ENCODE measurements at places on chromosomes 4 and X.

DNA sequence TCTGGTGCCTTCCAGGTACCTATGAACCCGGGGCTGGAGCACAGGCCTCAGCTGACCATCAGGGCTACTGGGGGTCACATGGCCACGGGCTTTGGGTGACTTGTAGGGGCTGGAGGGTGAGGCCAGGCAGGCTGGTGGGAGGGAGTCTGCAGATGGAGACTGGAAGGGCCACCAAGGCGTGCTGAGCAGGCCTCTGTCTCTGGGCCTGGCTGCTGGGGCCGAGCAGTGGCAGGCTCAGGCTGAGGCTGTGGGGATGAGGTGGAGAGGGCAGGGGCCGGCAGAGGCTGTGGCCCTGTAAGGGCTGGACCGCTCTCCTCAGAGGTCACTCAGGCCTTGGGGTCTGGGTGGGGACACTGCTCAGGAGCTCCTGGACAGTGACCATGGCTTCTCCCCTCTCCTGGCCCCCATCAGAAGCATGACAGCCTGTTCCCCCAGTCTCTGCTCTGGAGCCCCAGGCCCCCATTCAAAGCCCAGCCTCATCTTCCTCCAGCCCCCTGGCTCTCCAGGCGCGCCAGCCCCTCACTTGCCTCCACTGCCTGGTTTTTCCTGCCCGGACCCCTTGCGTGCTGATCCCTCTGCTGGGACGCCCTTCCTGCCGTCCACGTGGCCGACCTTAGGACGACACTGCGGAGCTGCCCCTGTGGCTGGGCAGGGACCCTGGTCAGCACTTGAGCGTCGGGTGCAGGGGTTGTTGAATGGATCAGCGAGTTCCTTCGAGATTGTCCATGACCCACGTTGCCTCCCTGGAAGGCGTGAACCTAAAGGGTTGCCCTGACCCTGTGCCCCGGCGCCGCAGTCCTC lies 11.1 kb upstream of the NAT8L start:
- DNase-seq, result no peak

DNA sequence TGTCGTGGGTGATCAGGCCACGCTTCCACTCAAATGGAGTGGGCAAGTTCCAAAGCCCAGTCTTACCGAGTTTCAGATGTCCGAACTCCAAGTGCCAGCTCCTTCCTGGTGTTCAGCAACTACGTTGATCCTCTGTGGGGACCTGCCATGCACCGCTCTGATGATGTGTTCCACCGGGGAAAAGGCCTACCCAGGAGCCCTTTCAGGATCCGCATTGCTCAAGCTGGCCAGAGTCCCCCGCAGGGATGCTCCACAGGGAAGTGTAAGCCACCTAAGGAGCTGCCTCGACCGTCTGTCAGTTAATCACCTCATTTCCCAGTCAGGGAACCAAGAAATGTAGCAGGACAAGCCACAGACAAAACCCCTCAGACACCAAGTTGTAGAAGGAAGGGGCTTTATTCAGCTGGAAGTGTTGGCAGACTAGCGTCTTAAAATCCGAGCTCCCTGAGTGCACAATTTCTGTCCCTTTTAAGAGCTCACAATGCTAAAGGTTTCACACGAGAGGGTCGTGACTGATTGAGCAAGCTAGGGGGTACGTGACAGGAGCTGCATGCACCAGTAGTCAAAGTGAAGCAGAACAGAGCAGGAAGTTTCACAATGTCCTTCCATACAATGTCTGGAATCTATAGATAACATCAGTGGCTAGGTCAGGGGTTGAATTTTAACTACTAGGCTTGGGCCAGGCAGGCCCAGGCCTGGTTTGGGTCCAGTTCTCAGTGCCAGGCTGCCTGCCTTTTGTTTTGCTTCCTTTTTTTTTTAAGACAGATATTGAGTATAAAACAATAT lies 126.2 kb upstream of the ZDHHC15 start:
- no peak for DNase-seq

- no peak for DNase-seq
Measured at GRCh38 chr4:142824368-142824767, 21.7 kb downstream of the INPP4B start.

GRCh38 chr4:106796876-106797275 lies 239.2 kb downstream of the DKK2 start:
- peak; percentile 24 for DNase-seq

DNA sequence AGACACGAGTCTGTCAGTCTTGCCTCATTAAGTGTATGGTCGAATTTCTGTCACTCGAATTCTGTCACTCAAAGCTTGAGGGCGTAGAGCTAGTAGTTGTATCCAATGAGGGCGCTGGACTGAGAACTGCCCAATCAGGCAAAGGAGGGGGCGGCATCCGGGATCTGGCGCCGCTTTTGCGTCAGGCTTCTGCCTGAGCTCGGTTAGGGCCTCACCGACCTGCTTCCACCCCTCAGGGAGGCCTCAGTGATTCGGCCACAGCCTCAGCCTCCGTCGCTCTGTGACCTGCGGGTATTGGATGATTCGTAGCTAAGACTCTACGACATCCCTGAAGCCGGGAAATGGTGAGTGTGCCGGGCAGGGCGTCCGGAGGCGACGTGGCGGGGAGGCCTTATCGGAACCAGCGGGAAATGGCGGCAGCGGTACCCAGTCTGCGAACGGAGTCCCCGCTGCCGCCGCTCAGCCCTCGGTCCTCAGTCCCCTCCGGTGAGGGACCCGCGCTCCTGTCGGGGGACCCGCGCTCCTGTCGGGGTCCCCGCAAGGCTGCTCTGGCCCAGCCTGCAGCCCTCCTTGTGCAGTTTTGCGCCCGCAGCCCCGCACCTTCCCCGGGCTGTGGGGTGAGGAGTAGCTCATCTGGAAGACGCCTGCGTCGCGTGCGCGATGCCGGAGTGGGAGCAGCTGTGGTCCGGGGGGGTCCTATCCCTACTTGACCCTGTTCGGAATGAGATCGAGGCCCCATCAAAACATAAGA lies 88.3 kb downstream of the ZNF718 start:
- peak; percentile 46 for DNase-seq

DNA sequence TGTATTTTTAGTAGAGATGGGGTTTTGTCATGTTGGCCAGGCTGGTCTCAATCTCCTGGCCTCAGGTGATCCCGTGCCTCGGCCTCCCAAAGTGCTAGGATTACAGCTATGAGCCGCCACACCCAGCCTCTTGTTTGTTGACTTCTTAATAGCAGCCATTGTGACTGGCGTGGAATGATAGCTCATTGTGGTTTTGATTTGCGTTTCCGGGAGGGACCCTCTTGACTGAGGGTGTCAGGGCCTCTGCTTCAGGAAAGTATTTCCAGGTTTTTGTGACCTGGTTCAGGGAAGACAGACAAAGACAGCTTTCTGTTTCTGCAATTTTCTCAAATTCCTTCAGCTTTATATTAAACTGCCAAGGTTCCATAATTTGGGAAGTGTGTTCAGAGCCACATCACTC lies 15.1 kb downstream of the CSF2RA start:
- no peak for DNase-seq

GRCh38 chrX:12894074-12895030 lies 12.1 kb upstream of the TLR8 start:
- DNase-seq, result no peak

- no peak for DNase-seq
Measured at GRCh38 chr4:148778980-148779675, 336.9 kb upstream of the NR3C2 start.

- DNase-seq, result no peak
Measured at GRCh38 chr4:168843635-168844034, 166.4 kb downstream of the CBR4 start.

DNA sequence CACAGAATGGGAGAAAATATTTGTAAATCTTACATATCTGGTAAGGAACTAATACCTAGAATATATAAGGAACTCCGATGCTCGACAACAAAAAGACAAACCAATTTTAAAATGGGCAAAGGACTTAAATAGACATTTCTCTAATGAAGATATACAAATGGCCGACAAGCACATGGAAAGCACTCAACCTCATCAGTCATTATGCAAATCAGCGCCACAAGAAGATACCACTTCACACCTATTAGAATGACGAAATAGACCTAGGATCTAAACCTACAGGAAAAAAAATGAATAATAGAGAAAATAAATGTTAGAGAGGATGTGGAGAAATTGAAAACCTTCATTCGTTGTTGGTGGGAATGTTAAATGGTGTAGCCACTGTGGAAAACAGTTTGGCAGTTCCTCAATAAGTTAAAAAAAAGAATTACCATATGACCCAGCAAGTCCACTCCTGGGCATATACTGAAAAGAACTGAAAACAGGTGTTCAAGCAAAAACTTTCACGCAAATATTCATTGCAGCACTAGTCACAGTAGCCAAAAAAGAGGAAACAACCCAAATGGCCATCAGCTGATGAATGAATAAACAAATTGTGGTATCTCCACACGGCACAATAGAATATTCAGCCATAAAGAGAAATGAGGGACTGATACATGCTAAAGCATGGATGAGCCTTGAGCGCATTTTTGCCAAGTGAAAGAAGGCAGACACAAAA lies 57.3 kb upstream of the WDR19 start:
- no peak for DNase-seq

DNA sequence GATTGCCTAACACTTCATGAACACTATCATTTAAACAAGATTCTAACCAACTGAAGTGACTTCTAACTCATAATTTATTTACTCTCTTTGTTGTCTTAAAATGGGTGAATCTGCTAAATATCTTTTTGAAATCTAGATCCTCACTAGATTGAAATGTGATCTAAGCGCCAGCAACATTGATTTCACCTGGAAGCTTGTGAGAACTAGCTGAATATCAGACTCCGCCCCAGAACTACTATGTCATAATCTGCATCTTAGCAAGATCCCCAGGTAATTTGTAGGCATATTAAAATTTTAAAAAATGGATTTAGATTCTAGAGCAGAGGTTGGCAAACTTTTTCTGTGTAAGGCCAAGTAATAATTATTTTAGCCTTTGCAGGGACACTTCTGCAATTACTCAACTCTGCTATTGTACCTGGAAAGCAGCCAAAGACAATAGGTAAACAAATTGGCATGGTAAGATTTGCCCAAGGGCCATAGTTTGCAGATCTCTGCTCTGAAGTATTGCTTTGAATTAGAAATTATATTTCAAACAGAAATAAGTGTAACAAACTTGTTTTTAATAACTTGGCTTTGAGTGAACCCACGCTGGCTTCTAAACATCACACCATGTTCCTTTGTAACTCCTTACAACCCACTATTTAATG lies 121.5 kb downstream of the REELD1 start:
- DNase-seq, result no peak

GRCh38 chr4:132417220-132417619 lies 731.9 kb upstream of the PCDH10 start:
- no peak for DNase-seq

- DNase-seq, result no peak
Measured at GRCh38 chr4:164307262-164307661, 446.7 kb upstream of the SMIM31 start.

DNA sequence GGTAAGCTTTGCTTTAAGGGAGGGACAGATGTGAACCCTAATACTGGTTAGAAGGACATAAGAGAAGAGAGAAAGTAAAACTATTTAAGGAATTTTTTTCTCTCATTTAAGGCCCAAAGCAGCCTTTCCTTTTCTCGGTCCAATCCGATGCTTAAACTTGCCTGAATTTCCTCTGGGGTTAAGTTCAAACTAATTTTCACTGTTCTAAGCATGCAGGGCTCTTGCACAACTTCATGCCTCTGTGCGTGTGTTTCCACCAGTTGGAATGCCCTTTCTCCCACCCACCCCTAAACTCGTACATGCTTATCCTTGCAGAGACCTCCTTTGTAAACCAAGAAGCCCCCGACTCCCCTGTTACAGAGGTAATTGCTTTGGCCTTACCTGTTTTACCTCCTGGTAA lies 204.7 kb downstream of the CBR4 start:
- DNase-seq, result no peak

GRCh38 chr4:82747686-82748575 lies 50.7 kb downstream of the SCD5 start:
- no peak for DNase-seq

GRCh38 chrX:41857670-41858069 lies 65.7 kb downstream of the CASK start:
- no peak for DNase-seq

- no peak for DNase-seq
Measured at GRCh38 chrX:49075347-49075746, 1.5 kb upstream of the PRAF2 start.

DNA sequence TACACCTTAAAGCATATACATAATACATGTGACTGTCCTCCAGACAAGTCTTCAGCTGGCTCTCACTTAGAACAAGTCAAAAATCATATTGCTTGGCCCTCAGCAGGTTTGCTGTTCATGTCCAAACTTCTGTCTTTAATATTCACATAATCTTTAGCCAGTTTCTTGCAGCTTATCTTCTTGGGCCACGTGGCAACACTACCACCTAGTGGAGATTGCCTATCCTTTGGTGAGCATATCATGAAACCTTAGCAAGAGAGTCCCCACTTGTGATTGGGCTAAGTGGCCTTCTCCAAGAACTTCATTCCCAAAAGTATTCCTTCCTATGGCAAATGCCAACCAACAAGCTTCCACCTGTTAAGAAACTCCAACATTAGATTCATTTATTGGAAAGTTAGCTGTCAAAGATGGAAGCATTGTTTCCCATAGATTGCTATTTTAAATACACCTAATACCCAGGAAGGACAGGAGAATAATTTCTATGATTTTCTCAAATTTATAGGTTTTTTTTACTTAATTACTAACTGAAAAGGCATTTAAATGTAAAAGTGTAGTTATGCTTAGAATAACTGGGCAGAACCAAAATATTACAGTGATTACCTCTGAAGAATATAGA lies 231.9 kb upstream of the INTU start:
- DNase-seq, result peak; percentile 39

GRCh38 chrX:13396924-13397323 lies 77.1 kb upstream of the ATXN3L start:
- peak; percentile 47 for DNase-seq

DNA sequence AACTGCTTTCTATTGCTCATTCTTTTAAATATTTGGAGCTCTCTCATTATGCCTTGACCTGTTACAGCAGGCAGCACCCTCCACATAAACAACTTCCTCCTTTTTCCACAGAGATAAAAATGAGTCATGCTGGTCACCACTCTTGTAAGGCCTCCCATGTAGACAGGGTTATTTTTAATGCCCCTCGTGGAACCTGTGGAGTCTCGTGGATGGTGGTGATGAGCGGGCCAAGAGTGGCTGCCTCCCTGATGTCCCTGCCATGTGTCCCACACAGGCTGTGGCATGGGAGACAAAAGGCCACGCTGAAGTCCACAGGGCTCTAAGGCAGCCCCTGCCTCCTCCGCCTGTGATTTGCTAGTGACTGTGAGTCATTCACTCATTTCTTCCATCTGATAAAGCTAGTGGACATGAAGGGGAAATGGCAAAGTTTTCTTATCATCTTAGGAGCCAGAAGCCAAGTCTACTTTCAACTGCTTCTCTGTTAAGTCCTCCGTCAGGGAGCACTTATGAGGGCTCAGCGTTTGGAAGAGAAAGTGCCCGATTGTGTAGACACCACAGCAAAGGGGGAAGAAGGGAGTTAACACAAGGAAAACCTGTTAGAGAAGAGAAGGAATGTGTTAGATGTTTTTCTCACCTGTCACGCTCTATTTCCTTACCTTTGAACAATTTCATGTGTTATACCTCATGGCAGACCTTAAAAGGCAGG lies 121.6 kb upstream of the FAT1 start:
- DNase-seq, result peak; percentile 88

Measured in GM04503 (cell line).